Fibroblast of skin of left quadriceps (primary cell): ENCODE measurements at places on chromosomes 5 and 9.

GRCh38 chr5:170832241-170832640 lies 29.6 kb upstream of the RANBP17 start:
- no peak for DNase-seq

DNA sequence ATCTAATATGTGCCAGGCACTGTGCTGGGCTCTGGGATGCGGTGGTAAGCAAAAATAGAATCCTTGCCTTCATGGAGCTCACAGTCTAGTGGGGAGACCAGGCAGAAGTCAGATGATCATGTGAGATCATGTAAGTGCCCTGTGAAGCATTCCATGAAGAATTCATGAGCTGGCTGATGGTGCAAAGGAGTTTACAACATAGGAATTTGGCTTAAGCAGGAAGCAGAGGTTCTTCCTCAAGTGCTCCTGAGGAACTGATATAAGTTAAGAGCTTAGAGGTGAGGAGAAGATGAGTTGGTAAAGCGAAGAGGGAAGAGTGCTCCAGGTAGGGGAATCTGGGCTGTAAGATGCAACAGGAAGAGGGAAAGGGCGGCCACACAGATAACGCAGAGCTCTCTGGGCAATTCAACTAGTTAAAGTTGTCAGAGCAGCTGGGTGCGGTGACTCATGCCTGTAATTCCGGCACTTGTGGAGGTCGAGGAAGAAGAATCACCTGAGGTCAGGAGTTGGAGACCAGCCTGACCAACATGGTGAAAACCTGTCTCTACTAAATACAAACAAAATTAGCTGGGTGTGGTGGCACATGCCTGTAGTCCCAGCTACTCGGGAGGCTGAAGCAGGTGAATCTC lies 78.5 kb upstream of the SPATA31D4 start:
- no peak for DNase-seq

DNA sequence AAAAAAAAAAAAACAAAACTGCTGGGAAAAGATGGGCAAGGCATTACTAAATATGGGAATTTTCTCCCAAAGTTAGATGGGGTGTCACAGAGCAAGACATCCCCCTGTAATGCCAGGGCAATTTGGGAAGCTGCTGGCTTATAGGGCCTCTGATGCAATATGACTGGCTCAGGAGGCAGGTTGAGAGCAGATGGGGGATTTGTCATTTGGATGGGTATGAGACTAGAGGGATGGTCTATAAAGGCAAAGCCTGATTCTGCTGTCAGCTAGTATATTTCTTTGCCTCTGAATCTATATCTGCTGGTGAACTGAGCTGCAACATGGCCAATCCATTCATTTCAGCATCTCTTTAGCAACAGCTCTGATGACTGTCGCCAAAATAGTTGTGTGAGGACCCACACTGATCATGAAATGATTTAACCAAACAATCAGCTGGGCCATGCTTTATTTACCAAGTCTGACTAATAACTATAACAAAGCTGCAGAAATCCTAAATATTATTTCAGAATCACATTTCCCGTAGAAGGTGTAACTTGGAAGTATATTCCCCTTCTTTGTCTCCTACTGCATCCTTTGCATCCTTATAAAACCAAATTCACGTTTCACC lies 455.1 kb upstream of the ZNF608 start:
- DNase-seq, result no peak

DNA sequence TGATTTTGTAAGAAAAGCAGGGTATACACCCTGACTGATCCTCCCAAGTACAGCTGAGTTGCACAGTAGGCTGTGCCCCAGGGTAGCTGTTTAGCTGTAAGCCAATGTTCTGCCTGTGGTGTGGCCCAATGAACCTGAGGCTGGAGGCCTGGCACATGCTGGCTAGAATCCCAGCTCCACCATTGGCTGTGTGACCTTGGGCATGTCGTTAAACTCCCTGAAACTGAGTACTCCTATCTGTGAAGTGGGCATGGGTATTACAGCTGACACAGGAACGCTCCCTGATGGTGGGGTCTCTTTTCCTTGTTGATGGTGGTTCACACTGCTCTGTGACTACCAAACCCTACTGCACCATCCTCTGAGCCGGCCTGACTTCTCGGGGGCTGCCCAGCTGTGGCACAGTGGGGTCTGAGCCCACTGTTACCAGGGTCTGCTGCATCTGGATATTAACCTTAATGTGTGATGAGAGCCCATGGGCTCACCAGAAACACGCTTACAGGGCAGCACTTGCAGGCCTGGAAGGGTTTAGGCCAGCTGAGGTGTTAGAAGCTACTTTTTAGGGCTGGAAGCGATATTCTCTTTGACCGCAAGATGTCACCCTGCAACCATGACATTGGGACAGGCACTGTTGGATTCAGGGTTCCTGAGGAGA lies 7.0 kb upstream of the GADD45G start:
- DNase-seq, result no peak

GRCh38 chr9:87543251-87543650 lies 45.6 kb downstream of the DAPK1 start:
- no peak for DNase-seq

DNA sequence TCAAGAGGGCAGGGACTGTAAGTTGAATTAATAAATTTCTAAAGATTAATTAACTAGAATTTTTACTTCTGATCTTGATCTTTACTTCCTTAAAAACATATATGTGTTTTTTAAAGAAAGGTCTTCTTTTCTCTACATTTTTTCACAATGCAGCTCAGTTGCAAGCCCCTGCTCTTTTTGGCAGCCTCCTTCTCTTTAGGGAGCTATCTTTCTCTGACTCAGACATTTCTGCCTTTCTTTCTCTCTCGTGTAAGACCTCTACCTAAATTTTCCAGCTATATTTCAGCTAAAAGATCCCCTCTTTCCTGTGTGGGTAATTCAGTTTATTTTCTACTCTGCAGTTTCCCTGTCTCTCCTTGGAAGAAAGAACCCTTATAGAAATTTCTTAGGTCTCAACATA lies 38.3 kb upstream of the SNCAIP start:
- no peak for DNase-seq

- DNase-seq, result no peak
Measured at GRCh38 chr9:137688725-137689124, 69.9 kb downstream of the EHMT1 start.
